Mesothelial cell of epicardium (in vitro differentiated cells): ENCODE measurements at places on chromosomes 1 and 21.

DNA sequence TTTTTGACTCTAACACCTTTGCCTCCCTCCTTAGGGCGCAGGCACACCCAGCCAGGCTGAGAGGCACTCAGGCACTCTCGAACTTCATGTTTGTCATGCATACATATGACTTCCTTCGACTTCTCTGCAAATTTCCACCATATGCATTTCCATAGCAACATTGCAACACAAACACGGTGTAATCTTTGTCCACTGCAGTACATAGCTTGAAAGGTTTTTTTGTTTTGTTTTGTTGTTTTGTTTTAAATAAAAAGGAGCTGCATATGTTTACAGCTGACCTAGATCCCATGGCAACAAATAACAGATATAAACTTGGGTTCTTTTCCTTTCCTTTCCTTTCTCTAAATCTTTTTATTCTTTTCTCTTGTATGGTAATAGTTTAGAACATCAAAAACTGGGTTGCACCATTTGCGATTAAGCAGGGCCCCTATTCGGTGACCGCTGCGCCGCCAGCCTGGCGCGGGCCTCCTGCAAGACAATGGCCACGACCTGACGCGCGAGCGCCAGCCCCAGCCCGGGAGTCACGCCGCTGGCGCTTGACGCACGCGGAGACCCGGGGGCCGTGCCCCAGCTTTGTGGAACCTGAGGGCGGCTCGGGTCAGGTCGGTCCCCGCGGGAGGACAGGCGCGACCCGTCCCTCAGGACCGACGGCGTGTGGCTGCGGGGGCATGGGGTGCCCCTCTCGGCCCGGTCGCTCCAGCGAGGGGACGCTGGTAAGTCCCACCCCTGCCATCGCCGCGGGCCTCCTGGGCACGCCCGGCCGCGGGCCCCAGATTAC is 35.2 kb downstream of the CCN1 start:
- no peak for DNase-seq

DNA sequence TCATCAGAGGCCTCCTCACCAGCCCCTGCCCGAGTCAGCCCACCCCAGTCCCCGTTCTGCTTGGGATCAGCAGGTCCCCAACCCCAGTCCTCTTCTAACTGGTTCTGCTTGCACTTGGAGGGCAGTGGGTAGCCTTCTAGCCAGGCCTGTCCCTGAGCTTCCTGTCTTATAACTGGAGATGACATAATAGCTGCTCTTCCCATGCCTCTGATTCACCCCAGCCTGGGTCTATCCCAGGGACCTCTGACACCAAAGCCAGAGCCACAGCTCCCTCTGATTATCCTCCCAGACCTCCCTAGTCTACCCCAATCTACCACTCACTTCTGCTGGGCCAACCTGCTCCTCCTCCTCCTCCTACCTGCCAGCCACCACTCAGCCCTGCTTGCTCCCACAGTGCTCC is 31.4 kb downstream of the IQGAP3 start:
- DNase-seq, result no peak

GRCh38 chr1:1917304-1917976 is 1.6 kb downstream of the TMEM52 start:
- no peak for DNase-seq

- DNase-seq, result no peak
Observed at GRCh38 chr1:208866386-208866955, 622.3 kb upstream of the PLXNA2 start.

DNA sequence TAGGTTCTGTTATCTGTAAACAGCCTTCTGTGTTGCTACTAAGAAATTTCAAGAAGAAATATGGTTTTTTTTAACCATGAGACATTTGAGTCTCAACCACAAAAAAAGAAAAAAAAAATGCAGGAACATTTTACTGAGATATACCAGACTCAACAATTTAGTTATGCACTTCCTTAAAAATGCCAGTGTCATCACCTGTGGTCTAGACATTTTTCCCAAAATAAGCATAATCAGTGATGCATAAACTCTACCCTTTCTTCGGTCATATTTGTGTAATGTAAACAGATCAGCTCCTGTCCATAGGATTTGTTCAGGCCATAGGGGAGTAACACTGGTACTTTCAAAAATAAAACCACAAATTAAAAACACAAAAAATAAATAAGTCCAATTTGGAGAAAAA is 122.6 kb upstream of the TNFSF4 start:
- DNase-seq, result no peak

GRCh38 chr1:244815600-244816099 is 19.8 kb upstream of the COX20 start:
- no peak for DNase-seq

- DNase-seq, result no peak
Observed at GRCh38 chr1:193213998-193214397, 27.6 kb upstream of the B3GALT2 start.

DNA sequence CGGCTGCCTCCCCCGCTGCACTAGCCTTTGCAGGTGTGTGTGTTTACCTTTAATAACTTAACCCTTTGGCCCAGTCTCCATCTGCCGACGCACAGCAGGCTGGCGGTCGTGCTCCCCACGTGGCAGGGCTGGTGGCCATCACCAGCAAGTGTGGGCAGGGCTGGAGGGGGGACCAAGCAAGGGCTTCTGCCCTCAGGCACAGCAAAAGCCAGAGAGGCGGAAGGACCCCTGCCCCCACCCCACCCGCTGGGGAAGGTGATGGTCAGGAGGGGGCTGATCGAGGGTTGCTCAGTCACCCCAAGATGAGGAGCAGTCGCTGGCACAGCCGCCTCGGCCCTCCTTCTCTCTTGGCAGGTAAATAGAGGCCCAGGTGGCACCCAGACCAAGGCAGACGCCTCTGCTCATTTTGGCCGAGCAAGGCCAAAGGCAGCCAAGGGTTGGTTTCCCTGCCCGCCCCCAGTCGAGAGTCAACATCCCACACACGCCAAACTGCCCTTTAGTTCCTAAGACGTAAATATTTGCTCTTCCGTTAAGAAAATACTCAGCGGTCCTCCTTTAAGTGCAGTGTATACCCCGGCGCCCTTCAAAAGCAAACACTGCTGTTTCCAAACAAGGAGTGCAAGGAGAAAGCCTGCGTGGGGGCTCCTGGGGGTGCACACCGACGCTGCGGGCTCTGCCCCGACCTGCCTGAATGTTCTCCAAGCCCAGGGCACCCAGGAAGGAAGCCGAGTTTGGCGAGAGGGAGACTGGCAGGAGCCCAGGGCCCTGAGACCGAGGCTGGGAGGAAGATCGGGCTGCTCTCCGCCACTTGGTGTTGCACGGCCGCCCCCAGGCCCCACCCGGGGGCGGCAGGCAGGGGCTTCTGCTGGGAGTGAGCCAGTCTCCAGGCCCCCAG is 82.7 kb downstream of the SIK1 start:
- DNase-seq, result no peak

DNA sequence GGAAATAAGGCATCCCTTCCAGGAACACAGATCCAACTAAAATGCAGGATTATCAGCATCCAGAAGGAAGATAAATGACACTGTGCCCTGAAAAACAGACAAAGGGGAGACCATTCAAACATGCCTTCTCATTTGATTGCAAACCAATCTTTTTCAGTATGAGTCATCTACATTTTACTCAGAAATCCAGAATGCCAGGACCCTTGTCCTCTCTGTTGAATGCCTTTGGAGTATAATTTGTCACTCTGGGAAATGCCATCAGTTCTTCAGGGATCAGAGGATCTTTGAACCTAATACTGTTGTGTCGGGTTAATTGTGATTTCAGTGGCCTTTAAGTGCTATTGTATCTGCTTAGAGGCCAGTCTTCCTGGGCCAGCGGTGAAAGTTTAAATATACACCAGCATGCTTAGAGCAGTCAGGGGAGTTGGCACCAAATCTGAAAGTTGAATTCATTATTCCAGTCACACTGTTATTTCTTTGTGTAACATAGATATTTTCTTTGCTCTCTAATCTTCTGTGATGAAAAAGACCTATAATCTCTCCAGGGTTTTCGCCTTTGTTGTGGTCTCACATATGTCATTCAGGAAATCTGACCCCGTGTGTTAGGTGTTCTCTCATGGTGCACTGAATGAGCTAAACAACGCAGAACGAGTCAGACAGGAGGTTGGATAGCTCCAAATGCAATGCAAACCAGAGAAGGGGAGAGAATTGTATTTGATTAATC is 364.8 kb upstream of the SGIP1 start:
- no peak for DNase-seq

GRCh38 chr1:153616917-153617311 is 789 bp upstream of the S100A14 start:
- no peak for DNase-seq
